Activated CD4-positive, alpha-beta T cell treated with anti-CD3 and anti-CD28 coated beads for 24 hours (primary cell): ENCODE measurements at places on chromosomes 16 and 17.

DNA sequence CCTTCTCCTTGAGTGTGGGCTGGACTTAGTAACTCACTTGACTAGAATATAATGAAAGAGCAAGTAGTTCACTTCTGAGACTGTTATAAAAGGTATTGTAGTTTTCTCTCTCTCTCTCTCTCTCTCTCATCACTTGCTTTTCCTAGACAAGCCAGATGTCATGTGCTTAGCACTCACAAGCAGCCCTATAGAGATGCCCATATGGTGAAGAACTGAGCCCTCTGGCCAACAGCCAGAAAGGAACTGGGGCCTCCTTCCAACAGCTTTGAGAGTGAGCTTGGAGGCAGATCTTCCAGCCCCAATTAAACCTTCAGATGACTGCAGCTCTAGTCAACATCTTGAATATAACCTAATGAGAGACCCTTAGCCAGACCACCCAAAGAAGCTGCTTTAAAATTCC is 440.5 kb downstream of the GRIN2A start:
- no peak for DNase-seq

DNA sequence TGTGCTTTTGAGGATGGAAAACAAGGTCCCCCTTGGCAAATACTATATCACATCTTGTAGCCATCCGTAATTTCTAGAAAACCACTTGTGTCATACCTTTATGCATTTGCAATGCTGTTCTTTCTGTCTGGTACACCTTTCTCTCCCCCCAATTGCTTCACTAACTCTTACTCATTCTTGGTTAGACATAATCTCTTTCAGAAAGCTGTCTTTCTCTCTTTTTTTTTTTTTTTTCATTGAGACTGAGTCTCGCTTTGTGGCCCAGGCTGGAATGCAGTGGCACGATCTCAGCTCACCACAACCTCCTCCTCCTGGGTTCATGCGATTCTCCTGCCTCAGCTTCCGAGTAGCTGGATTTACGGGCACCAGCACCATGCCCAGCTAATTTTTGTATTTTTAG is 94.9 kb upstream of the C17orf78 start:
- DNase-seq = no peak

DNA sequence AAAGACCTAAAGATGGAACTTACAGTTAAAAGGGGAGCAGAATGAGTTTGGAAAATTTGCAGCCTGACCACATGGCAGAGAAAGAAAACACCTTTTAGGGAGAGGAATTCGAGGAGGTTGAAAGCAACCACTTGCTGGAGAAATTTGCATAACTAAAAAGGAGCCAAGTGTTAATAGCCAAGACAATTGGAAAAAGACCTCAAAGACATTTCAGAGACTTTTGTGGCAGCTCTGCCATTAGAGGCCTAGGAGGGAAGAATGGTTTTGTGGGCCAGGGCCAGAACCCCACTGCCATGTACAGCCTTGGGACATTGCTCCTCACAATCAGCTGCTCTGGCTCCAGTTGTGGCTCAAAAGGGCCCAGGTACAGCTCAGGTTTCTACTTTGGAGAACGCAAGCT is 338.5 kb downstream of the UTP18 start:
- DNase-seq = no peak

- DNase-seq = no peak
Measured at GRCh38 chr16:27704252-27704651, 154.3 kb downstream of the KATNIP start.

DNA sequence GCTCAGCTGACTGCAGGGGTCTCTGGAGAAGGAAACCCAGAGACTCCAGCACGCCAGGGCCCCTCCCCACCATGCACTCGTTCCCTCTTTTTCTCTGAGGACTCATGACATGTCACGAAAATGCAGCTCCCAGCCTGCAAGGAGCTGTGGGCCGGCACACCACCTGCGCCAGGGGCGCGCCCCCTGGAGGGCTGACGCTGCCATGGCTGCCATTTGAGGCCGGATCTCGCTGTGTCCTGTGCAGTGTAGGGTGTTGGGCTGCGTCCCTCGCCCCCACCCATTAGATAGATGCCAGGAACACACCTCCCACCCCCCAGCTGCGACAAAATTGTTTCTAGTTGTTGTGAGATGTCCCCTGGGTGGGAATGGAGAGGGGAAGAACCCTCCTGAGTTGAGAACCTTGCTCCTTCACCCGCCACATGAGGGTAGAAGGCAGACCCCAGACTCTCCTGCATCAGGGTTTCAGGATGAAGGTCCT is 8.2 kb downstream of the SYNGR2 start:
- peak; percentile 62 for DNase-seq

DNA sequence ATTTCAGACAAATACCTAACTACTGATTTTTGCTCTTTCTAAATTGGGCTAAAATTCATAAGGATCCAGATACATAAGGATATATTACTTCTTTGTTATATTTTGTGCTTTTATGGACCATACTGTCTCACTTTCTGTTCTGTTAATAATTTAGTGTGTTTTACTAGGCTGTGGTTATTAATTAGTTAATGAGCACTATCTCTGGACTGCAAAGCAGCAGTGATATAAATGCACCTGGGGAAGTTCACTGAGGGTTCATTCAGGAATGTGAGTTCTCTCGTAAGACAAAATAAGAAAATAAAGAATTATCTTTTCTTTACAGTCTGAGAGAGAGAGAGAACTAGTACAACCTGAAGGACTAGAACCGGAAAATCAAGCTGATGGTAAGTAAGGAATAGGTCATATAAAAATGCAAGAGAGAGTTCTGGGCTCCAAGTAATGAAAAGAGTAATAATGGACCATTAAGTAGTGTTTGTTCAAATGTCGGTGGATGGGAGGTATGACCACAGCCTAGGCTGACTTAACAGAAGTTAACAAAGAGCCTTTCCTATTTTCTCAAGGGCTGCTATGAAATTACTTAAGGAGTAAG is 55.6 kb downstream of the IKZF3 start:
- DNase-seq = no peak

- DNase-seq = no peak
Measured at GRCh38 chr17:58786586-58787295, 31.1 kb downstream of the PPM1E start.

GRCh38 chr17:80892900-80893603 is 98.6 kb upstream of the CHMP6 start:
- DNase-seq = no peak

DNA sequence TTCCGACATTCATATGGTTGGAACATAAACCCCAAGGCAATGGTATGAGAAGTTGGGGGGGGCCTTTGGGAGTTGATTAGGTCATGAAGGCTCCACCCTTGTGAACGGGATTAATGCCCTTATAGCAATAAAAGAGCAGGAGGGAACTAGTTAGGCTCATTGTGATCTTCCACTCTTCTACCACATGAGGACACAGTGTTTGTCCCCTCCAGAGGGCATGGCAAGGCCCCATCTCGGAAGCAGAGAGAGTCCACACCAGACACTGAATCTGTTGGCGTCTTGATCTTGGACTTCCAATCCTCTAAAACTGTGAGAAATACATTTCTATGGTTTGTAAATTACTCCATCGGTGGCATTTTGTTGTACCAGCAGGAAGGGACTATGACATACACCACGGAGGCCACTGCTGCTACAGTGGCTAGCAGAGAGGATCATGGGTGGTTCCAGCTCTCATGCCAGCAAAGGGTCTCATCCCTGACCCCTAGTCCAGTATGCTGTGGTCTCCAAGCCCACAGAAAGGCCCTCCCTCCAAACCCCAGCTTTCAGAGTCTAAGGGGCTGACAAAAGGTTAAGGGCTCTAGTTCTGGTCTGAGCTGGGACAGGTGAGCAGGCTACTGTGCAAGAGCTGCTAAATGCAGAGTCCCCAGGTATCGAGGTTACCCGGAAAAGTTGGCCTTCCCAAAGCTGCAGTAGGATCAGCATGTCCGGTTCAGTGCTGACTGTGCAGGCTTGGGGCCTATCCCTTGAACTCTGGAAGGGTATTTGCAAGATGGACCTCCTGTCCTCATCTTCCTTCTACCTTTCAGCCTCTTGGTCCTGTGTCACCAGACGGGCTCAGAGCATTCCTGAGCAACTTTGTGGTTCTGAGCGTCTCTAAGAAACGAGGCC is 12.2 kb downstream of the CCR7 start:
- DNase-seq = no peak

GRCh38 chr16:16982614-16983013 is 488.1 kb downstream of the XYLT1 start:
- DNase-seq = no peak

DNA sequence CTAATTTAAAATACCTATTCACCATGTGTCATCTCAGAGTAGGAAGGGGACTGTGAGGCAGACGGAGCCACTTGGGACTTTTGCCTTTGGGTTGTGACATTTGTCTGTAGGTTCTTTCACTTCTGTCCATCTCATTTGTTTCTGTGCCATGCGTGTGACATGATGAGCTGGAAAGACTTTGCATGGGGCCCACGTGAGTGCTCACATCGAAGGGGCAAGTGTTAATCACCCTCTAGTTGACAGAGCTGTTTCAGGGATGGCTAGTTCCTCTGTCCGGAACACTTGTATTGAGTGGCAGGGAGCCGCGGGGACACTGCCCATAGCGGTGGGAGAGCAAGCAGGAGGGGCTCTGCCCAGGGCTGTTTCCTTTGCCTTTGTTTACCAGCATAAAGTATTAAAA is 112.0 kb downstream of the RPTOR start:
- DNase-seq = no peak

GRCh38 chr16:50338371-50339231 is 30.2 kb downstream of the BRD7 start:
- no peak for DNase-seq

GRCh38 chr17:65055280-65055707 is 1.2 kb downstream of the GNA13 start:
- no peak for DNase-seq

DNA sequence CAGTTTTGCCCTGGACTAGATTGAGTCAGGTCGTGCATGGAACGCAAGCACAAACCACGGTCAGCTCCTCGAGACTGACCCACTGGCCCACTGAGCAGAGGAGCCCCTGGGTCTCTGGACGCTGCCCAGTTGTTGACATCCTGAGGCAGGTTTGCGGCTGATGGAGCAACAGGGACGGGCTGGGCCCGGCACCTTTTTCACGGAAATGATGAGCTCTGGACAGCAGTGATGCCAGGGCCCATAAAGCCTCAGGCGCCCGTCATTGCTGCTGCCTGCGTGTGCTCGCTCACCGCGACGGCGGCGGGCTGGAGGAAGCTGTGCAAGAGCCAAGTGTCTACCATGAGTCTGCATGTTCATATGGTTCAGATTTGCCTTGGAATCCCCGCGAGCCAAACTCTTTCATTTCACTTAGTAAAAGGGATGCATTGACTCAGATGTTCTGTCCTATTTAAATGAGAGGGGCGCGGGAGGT is 30.8 kb upstream of the CRISPLD2 start:
- no peak for DNase-seq

DNA sequence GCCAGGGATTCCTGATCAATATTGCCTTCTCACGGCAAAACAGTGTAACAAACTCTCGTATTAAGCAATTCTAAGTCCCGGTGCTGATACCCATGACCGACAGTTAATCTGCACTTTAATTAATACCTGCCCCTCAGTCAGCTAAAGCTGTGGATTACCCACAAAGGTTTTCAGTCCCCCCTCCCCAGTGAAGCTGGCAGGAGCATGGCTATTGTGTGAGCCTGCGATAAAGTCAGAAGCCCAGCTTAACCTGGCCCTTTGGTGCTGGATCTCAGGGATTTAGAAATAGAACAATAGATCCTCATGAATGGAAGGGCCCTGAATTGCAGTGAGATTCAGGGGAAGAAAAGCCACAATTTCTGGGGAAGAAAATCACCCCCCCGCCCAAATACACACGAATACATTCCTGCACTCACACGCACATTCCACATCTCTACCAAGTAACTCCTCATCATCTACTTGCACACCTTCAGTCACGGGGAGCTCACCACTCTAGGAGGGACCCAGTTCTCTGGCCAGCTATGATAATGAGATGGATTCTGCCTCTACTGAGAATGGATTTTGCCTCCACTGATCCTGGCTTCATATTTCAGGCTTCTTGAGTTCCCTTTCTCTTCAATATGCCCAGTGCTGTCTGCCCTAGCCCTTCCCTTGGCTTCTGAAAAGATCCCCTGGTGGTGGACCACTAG is 102.6 kb downstream of the WSCD1 start:
- no peak for DNase-seq

GRCh38 chr16:66746682-66747081 is 4.7 kb downstream of the DYNC1LI2 start:
- no peak for DNase-seq

GRCh38 chr17:73921306-73921705 is 277.1 kb upstream of the SDK2 start:
- no peak for DNase-seq

GRCh38 chr16:9900576-9900975 is 281.7 kb downstream of the GRIN2A start:
- DNase-seq = no peak

GRCh38 chr17:64254755-64255154 is 8.3 kb downstream of the TEX2 start:
- DNase-seq = no peak

GRCh38 chr16:27406511-27407128 is 4.6 kb downstream of the IL21R start:
- no peak for DNase-seq

- DNase-seq = no peak
Measured at GRCh38 chr16:19710991-19711545, 7.0 kb downstream of the KNOP1 start.

DNA sequence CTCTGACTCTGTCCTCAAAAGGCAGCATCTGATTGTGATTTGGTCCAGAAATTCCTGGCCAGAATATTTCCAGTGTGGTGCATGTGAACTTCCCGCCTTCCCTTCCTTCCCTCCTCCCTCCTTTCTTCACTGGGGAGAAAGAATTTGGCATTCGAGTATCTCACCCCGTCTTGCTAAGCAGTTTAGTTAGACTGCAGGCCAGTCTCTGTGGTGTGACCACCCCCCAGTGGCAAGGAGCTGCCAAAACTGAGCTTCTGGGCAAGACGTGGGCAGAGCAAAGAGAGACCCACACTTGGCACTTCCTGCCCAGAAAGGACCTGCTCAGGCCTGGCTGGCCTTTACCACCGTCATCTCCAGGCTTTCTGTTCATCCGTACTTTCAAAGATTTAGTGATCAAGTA is 36.4 kb downstream of the SNX20 start:
- no peak for DNase-seq

GRCh38 chr16:81658373-81658772 is 120.7 kb upstream of the PLCG2 start:
- DNase-seq = no peak
